ENCODE measurements at places on chromosomes 13 and 19. TPM values are rescaled to one million over a fixed set of nuclear protein-coding genes. Genes with fewer than 3 reads are reported as not detected.
A peak's percentile ranks its signal among the peaks of the same experiment; 100 is the strongest.

GRCh38 chr13:95636853-95637252 is 7.7 kb downstream of the DZIP1 start:
- no peak for DNase-seq

GRCh38 chr13:93430381-93430780 is 203.8 kb downstream of the GPC6 start:
- no peak for DNase-seq

- DNase-seq = no peak
These were observed 2.5 kb upstream of the UBE2M start for GRCh38 chr19:58560921-58561320.

GRCh38 chr19:695352-695949 is at the start of gene PRSS57:
TSS of gene PRSS57 (minus strand) at chr19:695452. CDS start at chr19:695430, 22 bp downstream.
- no peak for DNase-seq

DNA sequence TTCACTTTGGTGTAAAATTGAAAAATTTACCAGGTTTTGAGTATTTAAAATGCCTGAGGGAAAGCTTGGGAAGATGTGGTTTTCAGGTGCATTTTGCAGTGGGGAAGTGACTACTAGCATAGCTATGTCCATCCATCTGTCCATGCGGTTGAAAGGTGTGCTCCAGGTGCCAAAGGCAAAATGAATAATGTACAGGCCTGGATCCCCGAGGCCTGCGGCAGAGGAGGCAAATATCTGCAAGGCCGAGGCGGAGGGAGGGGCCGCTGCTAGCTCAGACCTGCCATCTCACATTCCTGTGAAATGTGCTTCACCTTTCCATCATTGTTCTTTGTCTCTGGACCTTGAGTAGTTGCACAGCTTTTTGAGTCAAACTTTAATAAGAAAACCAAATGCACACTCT is 65.5 kb downstream of the ERCC5 start:
- DNase-seq = no peak

- DNase-seq = no peak
These were observed 198.4 kb downstream of the DLEU7 start for GRCh38 chr13:50645092-50645491.

- DNase-seq = no peak
These were observed 46.9 kb downstream of the FLT1 start for GRCh38 chr13:28447989-28448388.

- DNase-seq = no peak
These were observed 43.1 kb downstream of the RFXAP start for GRCh38 chr13:36862002-36862685.

RXFP2 gene
- total RNA-seq = 0.27 TPM

DNA sequence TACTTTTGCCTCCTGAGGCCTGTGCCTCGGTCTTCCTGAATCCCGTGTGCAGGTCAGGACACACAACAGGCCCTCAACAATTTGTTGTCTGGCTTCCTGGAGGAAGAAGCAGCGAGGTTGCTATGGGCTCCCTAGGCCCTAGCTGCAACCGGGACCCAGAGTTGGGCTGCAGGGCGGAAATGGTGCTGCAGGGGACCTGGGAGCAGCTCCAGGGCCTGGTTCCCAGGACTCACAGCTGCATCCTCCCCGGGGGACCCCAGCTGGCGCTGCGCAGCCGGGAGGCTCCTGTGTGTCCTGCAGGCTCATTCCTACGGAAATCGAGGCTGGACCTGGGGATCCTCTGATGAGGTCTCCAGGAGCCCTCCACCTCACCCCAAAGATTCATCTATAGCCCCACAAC is 999 bp upstream of the TNFAIP8L1 start:
- peak; percentile 36 for DNase-seq

DNA sequence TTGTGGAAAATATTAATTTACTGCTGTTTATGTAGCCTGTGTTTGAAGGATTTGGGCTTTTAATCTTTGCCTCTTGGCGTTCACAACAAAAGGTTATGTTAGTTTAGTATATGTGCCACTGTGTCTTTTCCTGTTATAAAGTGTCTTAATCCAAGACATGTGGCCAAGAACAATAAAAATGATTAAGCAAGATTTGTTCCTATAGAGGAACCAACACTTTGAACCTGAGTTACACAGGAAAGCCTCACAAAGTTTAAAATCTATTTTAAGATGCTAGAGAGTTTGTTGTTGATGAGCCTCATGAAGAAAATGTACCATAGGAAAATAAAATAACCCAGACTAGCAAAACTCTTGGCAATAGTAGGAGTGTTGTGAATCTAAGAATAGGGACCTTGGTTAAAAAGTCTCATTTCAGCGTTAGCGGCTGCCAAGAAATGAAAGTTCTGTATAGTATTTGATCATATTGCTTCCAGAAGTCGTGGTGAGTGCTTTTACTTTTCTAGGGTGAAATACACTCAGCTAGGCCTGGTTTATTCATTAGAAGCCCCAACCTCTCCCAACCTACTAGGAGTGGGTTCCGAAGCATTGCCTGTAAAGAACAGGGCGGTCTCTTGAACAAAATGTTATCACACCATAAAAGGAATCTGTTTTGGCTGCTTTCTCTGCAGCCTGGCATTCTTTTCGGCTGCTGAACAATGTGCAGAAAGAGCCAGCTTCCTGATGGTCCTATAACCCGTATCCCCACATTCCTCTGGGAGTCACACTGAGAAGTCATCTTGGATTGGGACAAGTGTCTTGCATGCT is 102.6 kb downstream of the LRCH1 start:
- no peak for DNase-seq

DNA sequence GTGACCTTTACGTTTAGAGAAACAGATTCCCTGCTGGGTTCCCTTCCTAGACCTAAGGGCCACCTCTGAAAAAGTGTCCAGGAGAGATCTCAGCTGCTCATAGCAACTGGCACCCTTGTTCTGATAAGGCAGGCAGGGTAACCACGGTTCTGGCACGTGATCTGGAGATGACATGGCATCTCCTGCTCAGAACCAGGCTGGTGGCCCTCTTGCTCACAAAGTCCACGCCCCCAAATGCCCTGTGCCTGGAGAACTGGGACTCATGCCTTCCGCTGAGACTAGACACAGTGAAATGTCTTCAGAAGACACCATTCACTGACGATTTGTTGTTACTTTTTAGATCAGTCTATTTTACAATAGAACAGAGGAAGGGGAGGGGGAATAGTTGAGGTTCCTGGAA is 174.1 kb downstream of the ZNF536 start:
- no peak for DNase-seq

ACTL9 gene
- not detected for total RNA-seq

- no peak for DNase-seq
These were observed 25.7 kb upstream of the SLC7A1 start for GRCh38 chr13:29621051-29621800.

Data from gastrocnemius medialis (tissue), 4 donors.